ENCODE measurements at places on chromosomes 5 and 9.

GRCh38 chr5:30846171-30846570 is 347.3 kb upstream of the CDH6 start:
- DNase-seq = no peak

DNA sequence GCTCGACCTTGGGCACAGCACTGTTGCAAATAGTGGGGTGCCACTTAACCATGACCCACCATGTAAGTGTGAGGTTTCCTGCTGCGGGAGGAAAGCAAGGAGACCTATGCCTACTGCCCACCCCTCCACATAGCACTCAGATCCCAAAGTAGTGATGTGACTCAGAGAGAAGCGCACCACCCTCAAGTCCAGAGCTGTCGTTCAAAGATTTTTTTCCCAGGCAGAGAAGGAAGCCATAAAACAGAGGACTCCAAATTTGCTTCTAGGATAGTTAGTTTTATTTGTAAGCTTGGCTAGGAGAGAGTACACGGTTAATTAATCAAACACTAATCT is 19.3 kb downstream of the UGT3A1 start:
- DNase-seq = no peak

DNA sequence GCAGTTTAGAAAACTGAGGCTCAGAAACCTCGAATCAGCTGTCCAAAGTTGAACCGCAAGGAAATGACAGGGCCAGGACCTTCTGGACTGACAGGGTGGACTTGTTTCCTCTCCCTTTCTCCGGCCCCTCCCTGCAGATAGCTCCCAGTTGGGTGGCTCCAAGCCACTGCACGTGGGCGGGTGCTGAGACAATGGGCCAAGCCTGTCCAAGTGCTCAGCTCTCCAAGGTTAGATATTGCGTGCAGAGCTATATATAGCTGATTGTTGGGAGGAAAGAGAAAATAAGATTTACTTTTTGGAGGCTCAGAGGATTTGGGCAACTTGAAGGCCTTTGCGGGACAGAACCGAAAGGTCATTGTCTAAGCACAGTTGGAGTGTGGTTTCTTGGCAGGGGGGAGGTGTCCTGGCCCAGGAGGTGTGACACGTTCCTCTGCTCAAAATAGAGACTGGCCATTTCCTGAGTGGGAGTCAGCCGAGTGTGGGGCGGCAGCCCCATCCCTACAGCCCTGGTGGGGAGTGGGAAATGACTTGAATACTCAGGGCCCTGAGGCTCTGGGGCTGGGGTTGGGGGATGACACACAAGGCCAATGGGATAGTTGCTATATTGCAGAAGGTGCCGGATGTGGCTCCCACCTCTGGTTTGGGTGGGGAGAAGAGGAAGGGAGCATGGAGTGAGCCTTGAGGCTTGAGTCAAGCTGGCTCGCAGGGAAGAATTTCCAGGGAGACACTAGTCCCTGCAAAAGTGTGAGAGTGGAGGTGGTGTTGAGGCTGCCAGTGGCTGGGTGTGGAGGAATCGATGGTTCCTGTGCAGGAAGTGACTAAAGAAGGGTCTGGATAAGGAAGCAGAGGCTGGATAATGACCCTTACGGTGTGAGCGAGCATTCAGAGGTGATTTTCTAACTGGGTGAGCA is 44.4 kb upstream of the SMAD5 start:
- DNase-seq = no peak

- DNase-seq = no peak
These were observed 188.4 kb downstream of the C9orf50 start for GRCh38 chr9:129432297-129433154.

DNA sequence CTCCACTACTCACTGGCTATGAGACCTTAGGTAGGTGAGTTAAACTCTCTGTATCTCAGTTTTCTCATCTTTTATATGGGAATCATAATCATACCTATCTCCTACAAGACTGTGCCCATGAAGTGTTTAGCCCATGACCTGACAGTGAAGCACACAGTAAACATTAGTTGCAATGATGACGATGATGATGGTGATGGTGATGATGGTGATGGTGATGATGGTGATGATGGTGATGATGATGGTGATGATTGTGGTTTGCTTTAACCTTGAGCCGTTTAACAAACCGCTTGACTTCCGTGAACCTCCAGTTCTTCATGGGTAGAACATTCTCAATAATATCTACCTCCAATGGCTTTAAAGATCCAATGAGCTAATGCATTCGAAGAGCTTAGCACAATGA is 220.2 kb upstream of the MVB12B start:
- DNase-seq = no peak

GRCh38 chr5:157568222-157568621 is 7.4 kb downstream of the ADAM19 start:
- no peak for DNase-seq

GRCh38 chr5:179606910-179607159 is 16.6 kb downstream of the HNRNPH1 start:
- no peak for DNase-seq

DNA sequence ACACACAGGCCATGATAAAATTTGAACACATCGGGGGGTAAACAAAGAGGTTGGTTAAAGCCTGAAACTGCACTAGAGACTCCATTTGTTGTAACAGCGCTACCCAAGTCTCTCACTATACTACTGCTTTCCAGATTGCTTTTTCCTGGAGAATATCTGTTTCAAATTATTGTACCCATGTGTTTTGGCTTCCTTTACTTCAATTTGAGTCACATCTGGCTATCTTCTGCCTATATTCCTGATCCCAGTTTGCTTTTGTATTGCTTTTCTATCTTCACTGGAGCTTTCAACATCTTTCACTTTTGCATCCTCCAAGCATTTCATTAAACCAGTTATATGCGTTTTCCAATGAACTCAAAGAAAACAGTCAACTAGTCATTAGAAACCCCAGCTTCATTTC is 404.7 kb downstream of the MLLT3 start:
- DNase-seq = no peak

All from GM04504 (cell line).